Activated CD8-positive, alpha-beta memory T cell treated with anti-CD3 and anti-CD28 coated beads for 4 hours (primary cell): ENCODE measurements at places on chromosomes 1 and 21.

DNA sequence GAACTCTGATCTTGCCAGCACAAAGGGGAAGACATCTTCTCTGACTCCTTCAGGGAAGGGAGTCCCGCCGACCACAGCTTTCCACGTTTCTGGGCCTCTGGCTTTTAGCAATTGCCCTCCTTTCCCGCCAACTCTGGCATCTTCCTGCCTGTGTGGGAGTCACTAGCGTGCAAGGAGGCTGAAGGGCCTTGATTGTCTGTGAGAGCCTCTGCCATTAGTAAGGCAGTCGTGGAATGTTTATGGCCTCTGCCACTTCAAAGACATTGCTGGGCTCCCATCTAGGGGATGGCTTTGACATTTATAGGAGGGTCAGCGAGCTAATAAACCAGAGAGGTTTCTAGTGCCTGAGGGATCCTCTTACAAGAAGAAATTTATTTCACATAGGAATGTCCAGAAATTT is 14.3 kb upstream of the PROK1 start:
- no peak for DNase-seq

DNA sequence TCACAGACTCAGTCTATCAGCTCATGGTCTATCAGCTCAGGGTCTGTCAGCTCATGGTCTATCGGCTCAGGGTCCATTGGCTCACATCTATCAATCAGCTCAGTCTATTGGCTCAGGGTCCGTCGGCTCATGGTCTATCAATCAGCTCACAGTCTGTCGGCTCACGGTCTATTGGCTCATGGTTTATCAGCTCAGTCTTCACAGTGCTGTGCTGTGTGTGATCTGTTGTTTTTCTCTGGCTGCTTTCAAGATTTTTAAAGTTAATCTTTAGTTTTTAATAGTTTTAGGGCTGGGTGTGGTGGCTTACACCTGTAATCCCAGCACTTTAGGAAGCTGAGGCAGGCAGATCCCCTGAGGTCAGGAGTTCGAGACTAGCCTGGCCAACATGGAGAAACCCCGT is 14.4 kb downstream of the C1orf159 start:
- DNase-seq = no peak

DNA sequence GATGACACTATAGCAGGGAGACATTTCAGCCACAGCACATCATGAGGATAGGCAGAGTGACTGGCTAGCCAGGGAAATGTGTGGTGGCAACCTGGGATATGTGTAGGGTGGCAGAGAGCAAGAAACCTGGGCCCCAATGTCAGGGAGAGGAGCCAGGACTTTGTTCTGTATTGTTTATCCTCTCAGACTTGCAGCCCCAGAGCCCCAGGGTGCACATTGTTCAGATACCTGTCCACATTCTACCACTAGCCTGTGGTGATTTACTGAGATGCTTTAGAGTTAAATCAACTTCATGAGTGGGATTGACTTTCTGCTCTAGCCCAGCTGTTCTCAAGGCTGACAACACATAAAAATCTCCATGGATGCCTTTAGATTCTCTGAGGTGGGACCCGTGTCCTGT is 61.5 kb downstream of the MAB21L3 start:
- no peak for DNase-seq

- no peak for DNase-seq
Observed at GRCh38 chr1:86155051-86155806, 1.3 kb downstream of the COL24A1 start.

GRCh38 chr1:60670302-60670701 is 412.1 kb upstream of the NFIA start:
- no peak for DNase-seq

DNA sequence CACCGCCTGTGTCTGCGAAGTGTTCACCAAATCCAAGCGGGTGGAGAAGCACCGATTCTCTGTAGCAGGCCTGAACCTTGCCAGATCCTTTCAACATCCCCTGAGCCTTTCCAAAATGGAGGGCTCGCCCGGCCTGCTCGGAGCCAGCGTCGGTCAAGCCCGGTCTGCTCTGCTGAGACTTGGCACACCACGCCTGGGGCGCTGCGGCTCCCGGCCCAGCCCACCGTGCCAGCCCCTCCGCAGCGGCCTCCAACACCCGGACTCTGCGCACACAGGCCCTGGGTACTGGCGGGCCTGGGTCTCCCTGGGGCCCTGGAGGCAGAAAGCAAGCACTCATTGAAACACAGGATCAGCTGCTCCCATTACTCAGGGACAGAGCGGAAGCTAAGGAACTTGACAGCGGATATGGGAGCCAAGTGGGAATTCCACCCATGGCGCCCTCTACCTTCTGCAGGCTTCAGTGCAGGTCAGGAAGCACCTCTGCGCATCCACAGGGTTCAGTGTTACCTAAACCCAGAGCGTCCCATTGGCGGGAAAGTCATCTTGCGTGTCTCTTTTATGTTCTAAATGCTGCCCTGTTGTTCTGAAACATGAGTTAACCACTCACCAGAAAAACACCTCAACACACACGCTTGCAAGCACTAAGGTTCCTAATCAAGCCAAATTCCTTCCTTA is 159.9 kb downstream of the ZBTB18 start:
- no peak for DNase-seq

DNA sequence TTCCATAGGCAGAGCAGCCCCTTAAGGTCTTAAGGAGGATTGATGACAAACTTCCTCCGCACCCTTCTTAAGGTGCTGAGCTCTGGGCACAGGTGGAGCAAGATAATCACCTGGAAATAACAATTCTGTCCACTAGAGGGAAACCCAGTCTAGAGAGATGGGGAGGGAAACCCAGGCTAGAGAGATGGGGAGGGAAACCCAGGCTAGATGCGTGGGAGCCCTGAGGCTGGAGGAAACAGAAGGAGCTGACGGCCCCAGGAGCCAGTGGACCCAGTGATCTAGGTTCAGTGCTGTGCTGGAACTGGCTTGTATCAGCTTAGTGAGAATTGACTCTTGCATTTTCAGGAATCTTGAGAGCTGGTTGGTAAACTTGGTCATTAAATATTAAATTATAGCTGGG is 17.8 kb upstream of the MYCL start:
- no peak for DNase-seq

DNA sequence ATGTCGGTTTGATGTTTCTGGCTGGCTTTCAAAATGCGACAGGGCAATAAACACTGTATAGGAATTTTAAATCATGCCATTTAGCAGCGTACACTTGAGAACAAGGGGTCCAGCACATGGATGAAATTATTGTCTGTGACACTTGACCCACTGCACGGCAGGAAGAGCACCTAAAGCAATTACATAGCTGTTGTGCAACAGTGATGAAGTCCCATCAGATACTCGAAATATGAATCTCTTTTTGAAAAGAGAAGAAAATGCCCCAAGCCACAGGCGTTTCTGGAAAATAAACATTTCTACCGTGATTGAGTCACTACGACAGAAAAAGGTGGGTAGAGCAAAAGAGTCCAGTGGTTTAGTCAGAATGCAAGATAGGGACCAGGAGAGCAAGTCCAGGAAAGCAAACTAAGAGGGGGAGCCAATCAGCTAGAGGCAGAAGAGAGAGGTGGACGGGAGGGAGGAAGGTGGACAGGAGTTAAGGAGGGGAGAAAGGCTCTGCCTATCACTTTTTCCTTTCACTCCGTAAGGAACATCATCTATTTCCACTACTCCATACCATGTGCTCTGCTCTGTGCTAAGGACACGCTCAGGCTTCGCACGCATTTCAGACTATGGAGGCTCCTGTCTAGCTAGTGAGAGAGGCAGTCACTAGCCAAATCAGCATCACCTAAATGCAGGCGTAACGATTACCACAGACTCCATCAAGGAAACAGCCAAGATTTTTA is 6.4 kb downstream of the DSCAM start:
- no peak for DNase-seq

GRCh38 chr1:224673141-224673540 is 57.0 kb downstream of the CNIH3 start:
- no peak for DNase-seq

GRCh38 chr1:244861683-244862082 is 2.7 kb downstream of the HNRNPU start:
- no peak for DNase-seq

- DNase-seq = no peak
Observed at GRCh38 chr1:39940980-39941871, 13.7 kb upstream of the MFSD2A start.

GRCh38 chr21:17389311-17389710 is 123.5 kb upstream of the CXADR start:
- DNase-seq = no peak

- no peak for DNase-seq
Observed at GRCh38 chr1:184951788-184952187, 22.5 kb downstream of the NIBAN1 start.

GRCh38 chr1:210252621-210253051 is 20.0 kb downstream of the SERTAD4 start:
- no peak for DNase-seq

- no peak for DNase-seq
Observed at GRCh38 chr1:13540866-13541265, 27.1 kb upstream of the LRRC38 start.

- DNase-seq = no peak
Observed at GRCh38 chr1:9746651-9747050, 77.1 kb downstream of the CLSTN1 start.

- no peak for DNase-seq
Observed at GRCh38 chr1:239775466-239775865, 316.2 kb upstream of the FMN2 start.

DNA sequence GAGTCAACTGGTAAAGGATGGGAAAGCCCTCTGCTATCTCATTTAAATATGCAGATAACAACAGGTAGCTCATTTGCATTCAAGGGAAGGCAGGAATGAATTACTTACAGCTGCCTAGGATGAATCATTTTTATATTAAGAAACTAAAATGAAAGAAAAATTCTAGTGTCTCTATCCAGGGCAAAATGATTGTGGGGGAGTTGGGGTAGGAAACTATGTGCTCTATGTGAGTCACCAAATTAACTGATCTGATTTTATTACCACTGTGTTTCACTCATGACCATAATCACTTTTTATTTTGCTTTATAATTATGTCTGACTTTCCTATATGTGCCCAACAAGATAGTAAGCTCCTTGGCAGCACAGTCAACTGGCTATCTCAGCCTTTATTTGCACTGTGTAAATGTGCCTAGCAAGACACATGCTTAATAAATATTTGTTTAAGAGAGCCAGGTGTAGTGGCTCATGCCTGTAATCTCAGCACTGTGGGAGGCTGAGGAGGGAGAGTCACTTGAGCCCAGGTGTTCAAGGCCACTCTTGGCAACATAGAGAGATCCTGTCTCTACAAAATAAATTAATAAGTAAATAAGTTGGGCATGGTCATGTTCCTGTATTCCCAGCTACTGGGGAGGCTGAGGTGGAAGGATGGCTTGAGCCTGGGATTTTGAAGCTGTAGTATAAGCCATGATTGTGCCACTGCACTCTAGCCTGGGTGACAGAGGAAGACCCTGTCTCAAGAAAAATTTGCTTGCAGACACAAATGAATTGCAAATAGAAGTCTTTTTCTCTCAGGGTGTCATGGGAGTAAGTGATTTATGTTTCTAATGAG is 84.1 kb downstream of the SPAG17 start:
- no peak for DNase-seq

- no peak for DNase-seq
Observed at GRCh38 chr1:70353601-70354331, 756 bp downstream of the ANKRD13C start.

GRCh38 chr1:66439031-66439740 is 94.8 kb upstream of the SGIP1 start:
- DNase-seq = no peak

DNA sequence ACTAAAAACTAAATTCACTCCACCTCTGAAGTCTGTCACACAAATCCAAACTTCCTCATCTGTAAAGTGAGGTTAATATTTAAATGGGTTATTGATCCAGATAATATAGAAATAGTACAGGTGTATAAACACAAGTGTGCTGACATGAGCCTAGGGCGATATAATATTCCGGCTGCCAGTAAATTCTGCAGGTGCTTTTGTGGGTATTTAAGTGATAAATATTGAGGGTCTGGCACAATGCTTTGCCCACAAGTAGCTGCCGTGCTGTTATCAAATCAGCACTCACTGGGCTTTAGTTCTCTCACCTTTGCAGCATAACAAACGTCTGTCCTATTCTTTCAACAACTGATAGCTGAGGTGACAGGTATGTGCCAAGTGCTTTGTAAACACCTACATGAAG is 7.6 kb downstream of the PABPC4 start:
- DNase-seq = no peak

GRCh38 chr1:223429313-223429731 is 36.1 kb downstream of the CCDC185 start:
- DNase-seq = no peak
